ENCODE measurements at places on chromosomes 6 and 20.

- no peak for DNase-seq
Observed at GRCh38 chr20:13744352-13744751, 40.4 kb downstream of the ESF1 start.

GRCh38 chr6:90537723-90538258, 49.1 kb downstream of the MAP3K7 start:
- DNase-seq: no peak

- DNase-seq: no peak
Observed at GRCh38 chr6:127538750-127539264, 19.7 kb upstream of the MTCL3 start.

- no peak for DNase-seq
Observed at GRCh38 chr20:6355754-6356451, 233.1 kb upstream of the FERMT1 start.

- DNase-seq: no peak
Observed at GRCh38 chr6:170199716-170200115, 91.2 kb downstream of the DLL1 start.

- DNase-seq: no peak
Observed at GRCh38 chr20:63132715-63133471, 83.0 kb downstream of the YTHDF1 start.
